ENCODE measurements at places on chromosomes 3 and 15.

GRCh38 chr3:126959921-126960603, 22.9 kb upstream of the PLXNA1 start:
- DNase-seq, result no peak

GRCh38 chr15:68113273-68113672, 59.2 kb downstream of the PIAS1 start:
- DNase-seq, result peak; percentile 33

DNA sequence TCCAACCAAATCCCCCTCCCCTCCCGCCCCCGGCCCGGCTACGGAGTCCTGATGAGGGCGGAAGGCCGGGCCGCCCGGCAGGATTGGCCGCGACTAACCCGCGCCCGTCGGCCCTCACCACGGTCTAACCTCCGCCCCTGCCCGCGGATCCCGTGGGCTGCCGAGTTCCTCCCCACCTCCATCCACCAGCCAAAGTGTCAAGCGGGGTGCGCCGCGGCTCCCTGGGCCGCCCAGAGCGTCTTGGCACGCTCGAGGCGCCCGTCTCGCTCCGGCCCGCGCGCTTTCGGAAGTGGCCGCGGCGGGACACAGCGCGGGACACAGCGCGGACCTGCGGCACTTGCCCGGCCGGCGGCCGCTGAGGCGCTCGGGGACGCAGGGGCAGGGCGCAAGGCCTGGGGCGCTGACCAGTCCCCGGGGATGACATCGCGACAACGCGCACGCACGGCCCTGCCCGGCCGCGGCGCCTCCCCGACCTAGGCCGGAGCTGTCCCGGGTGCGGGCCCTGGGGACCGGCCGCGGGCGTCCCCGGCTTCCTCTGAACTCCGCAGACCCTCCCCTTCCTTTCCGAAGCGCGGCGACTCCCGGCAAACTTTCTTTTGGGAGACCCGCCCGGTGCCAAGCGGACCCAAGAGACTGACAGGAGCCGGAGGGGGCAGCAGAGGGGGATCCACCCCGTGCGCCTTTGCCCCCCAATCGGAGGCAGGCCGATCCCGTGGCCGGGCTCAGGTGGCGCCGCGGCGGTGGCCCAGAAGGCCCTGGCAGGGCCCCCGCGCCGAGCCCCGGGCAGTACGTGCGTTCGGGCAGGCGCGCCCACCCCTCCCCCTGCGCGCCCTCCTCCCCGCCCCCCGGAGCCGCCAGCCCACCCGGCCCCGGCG, 112.8 kb upstream of the ICE2 start:
- DNase-seq, result peak; percentile 15

GRCh38 chr3:61043156-61043555, 208.1 kb downstream of the FHIT start:
- no peak for DNase-seq

- no peak for DNase-seq
Observed at GRCh38 chr3:29934751-29935150, 653.9 kb downstream of the RBMS3 start.

DNA sequence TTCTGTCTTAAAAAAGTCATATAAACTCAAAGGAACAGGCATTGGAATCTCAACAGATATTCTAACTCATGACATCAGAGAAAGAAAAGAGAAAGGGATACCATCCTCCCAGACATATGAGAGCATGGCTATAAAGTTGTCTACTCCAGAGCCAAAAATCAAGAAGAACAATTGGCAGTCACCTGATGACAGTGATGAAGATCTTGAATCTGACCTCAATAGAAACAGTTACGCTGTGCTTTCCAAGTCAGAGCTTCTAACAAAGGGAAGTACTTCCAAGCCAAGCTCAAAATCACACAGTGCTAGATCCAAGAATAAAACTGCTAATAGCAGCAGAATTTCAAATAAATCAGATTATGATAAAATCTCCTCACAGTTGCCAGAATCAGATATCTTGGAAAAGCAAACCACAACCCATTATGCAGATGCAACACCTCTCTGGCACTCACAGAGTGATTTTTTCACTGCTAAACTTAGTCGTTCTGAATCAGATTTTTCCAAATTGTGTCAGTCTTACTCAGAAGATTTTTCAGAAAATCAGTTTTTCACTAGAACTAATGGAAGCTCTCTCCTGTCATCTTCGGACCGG, 35.9 kb downstream of the UNC13C start:
- DNase-seq, result no peak

DNA sequence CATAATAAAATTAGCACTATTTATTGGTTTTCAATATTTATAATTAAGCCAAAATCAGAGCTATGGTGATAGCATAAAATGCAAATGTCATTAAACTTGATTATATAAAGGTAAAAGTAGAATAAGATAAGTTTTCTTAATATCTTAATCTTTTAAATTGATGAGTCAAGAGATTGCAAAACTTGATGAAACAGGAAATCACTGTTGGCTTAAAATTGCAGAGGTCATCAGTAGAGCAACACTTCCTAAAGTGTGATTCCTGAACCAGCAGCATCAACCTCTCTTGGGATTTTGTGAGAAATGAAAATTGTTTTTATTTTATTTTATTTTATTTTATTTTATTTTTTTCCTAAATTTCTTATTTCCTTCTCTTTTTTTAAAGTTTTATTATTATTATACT, 226.4 kb upstream of the CTDSPL start:
- no peak for DNase-seq

DNA sequence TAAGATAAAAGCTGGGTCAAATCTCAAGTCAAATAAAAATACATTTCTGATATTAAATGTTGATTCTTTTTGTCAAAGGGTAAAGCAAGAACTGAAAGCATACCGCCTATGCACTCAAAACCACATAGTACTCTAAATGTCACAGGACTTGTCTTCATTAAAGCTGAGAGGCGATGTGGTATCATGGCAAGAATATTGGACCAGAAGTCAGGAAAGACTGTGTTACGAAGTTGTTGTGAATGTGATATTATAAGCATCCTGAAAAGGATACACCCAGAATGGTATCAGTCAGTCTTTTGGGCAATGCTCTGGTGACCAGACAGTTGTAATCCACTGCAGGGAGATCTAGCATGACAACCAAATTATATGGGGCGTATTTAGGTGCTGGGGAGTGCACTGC, 33.8 kb downstream of the TIGIT start:
- no peak for DNase-seq

DNA sequence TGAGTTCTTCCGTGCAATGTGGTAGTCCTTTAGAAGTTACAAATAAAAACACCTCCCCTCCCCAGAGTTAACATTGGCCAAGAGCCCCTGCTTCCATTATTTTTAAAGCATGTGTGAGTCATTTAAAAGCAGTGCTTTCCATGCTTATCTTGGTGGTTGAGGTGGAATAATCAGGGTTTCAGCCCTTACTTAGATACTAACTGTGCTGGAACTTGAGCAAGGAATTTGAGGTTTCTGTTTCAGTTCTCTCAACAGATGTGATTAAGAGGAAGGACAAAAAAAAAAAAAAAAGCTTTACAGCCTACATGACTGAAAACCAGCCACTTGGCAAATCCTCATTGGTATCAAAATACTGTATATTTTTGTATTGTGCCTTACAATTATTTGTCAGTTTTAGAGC, 64.5 kb downstream of the CGNL1 start:
- DNase-seq, result peak; percentile 10

DNA sequence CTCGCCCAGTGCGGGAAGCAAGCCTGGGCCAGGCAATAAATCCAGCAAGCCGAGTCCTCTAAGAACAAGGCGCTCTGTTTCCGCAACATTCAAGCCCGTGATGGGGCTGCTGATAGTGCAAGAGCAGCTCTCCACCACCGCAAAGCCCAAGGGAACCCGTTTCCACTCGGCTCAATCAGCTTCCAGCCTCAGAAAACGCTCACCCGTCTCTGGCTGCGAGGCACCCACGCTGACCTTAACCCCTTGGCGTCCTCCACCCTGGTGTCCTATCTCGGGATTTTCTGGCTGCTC, 17.8 kb downstream of the SPATA12 start:
- DNase-seq, result peak; percentile 66

GRCh38 chr3:112114576-112115160, 18.4 kb downstream of the GCSAM start:
- DNase-seq, result no peak

DNA sequence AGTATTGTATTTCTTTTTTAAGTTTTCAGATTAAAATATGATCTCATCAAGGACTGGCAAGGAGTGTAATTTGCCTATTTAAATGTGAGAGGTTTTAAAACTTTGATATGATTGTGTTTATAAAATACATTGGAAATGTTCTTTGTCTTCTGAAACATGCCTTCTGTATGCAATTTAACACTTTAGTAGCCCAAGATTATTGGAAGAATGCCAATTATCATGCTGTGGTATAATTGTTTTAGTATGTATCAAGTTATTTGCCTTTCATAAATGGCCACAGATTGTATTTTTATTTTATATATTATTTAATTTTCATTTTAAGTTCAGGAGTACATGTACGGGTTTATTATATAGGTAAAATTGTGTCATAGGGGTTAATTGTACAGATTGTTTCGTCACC, 31.7 kb downstream of the ECT2 start:
- peak; percentile 5 for DNase-seq

DNA sequence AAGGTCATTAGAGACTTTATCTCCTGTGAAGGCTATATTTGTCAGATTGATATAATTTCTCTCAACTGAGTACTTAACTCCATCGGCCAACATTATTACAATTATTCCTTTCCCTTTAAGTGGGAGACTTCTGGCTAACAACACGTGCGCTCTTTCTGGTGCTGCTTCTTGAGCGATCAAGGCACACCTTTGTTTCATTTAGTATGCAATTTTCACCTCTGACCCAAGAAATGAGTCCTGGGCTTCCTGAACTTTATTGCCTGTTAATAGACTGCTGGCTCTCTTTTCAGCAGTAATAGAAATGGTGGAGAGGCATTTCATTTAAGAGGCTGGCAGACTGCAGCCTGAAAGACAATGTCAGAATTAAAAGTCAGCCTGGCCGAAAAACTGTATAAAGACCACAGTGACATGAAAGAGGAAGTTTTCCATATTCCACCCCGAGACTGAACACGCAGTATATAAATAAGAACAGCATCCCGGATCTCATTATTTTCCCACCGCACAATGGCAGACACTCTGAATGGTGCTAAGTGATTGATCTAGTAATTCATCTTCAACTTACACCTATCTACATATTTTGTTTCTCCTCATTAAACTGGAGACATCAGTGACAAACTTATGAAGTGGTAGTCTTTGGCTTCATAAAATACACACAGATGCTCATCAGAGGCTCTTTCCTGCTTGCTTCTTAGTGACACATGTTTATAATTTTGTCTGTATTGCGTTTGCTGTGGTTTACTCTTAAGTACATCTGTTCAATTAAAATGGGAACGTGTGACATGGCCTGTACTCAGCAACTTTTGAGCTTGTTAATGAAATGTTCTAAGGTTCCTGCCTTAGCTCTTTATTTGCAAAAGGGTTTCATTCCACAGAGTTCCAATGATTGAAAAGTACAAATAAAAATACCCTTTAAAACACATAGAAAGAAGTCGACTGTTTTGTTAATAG, 299.9 kb downstream of the MECOM start:
- DNase-seq, result no peak

DNA sequence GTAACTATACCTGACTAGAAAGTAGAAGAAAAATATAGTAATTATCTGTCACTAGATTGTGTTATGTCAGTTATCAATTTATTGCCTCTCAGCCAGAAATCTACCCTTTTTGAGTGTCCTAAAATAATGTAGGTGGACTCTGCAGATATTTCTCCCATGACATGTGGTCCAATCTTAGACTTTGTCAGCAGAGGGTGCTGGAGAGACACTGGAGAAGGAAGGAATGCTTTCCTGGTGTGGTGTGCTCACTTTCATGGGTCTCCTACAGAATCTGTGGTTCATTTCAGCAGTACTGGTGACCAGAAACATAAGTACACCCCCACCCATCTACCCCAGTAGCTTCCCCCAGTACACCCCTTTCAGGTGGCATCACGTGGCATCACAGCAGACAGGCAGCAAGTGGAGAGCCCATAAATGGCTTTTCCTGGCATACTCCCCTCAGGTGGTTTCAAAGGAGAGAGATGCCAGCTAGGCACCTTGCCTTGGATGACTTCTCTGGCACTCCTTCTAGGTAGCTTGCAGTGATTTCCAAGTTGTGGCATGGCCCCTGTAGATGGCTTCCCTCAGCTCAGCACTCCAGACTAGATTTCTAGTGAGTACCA, 114.7 kb downstream of the GADL1 start:
- DNase-seq, result peak; percentile 55

DNA sequence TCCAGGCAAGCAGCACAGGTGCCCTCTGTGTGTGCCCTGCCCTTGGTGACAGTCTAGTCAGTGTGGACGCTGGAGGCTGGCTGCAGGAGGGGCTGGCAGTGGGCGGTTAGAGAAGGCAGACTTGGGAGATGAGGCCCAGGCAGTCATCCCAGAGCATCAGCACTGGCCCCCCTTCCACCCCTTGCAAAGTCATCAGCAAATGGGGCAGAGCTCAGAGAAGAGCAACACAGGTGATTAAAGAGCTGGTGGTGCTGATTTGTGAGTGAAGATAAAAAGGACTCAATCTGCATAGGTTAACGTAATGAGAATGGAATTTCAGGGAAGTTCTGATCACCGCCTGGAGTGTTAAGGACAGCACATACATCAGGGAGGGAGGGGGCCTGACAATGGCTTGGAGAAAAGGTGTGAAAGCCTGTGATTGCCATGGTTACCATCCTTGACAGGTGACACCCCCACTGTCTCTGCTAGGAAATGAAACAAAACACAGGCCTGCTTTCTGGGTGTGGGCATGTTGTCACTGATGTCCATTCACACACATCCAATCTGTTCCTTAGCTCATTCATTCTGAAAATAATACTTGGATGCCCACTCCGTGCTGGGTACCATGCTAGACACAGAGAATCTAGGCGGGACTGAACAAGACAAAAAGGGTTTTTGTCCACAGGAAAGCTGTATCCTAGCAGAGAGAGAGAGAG, 269.6 kb upstream of the ST8SIA2 start:
- DNase-seq, result no peak

DNA sequence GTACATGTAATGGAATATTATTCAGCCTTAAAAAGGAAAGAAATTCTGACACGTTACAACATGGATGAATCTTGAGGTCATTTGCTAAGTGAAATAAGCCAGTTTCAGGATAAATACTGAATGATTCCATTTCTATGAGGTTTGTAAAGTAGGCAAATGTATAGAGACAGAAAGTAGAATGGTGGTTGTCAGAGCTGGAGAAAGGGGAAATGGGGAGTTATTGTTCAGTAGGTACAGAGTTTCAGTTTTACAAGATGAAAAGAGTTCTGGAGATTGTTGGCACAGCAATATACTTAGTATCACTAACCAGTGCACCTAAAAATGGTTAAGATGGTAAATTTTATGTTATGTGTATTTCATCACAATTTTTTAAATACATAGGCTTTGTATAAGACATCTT, 60.6 kb downstream of the USP8 start:
- DNase-seq, result no peak

GRCh38 chr15:43911235-43911781, 84.5 kb downstream of the WDR76 start:
- no peak for DNase-seq

- DNase-seq, result no peak
Observed at GRCh38 chr3:174170248-174170647, 688.9 kb upstream of the NAALADL2 start.

- DNase-seq, result peak; percentile 36
Observed at GRCh38 chr3:81242871-81243270, 518.6 kb downstream of the GBE1 start.

- no peak for DNase-seq
Observed at GRCh38 chr3:51687431-51688205, 16.6 kb downstream of the TEX264 start.
